ENCODE measurements at places on chromosomes 3 and 15.

GRCh38 chr3:48039487-48040190 lies 23.4 kb upstream of the MAP4 start:
- no peak for DNase-seq

DNA sequence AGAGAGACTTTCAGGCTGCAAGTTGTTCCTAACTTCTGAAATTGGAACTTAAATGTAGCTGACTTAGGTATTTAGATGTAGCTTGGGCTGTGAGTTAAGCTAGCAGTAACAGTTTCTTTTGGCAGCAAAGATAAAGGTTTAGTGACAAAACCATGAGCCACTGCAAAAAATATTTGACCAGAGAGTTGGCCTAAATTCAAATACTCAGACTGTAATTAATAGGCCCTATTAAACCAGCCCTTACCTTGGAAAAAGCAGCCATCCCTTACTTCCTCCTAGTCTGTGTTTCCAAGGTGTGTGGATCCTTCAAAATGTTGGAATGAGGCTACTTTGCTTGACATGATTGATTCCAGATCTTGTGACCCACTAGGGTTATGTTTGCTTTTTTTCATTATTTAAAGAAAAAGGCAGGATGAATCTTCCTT lies 8.2 kb downstream of the TPM1 start:
- DNase-seq: no peak

DNA sequence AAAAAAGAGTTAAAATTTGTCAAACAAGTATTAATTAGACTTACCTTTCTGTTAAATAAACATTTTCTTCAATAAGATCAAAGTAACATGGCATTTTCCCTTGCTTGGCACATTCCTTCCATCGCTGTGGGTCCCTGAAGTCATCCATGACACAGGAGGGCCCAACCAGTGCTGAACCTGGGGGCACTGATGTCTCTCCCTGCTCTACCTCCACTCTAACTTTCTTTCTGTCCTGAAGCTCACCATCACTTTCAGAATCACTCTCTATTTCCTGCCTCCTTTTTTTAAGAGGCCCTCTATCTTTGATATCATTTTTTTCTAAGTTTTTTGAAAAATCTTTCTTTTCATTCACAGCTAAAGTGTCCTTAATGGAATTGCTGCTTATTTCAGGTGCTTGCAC lies 43.8 kb downstream of the SETD2 start:
- no peak for DNase-seq

GRCh38 chr3:11323813-11324212 lies 51.6 kb downstream of the ATG7 start:
- no peak for DNase-seq

DNA sequence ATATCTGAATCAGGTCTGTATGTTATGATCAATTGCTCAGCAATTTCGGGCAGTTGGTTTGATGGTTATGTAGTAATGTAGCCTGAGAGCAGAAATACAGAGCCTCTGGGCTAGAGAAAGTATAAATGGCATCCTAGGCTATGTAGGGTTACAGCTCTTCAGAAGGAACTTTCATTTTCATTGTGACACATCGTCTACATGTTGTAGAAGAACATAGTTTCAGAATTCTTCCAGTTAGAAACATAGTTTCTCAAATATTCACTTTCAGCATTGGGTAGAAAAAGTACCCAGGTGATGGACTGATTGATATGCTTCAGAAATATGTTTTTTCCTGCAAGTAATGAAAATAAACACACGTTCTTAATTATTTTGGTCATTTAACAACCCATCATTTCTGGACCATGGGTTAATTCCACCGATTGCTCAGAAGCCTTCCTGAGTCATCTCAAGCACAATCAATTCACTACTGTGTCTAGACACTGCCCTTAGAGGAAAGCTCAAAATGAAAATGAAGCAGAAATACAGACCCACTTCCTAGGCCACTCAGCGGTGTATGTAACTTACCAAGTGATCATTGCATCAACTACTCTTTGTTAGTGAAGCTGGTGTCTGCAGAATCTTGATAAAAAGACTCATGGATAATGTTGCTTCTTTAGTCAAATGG lies 88.8 kb upstream of the TSEN2 start:
- DNase-seq: no peak

- no peak for DNase-seq
Measured at GRCh38 chr3:53155760-53156159, 5.2 kb upstream of the PRKCD start.

DNA sequence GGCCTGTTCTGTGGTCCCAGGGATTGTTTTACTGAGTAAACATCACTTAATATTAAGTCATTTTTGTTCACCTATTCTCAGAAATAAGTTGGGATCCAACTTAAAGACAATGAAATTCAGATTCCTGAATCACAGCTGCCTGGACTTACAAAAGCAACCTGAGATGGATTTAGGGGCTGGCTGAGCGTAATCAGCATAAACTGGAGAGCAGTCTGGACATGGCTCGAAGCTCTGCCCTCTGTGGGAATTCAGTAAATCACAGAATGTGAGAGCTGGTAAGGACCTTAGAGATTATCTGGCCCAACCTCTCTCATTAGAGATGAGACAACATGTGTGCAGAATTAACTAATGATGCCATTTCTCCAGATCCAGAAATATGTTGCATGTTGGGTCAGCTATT lies 23.7 kb downstream of the CCDC80 start:
- no peak for DNase-seq

- DNase-seq: no peak
Measured at GRCh38 chr3:126081618-126082361, 2.1 kb downstream of the SLC41A3 start.
